ENCODE measurements at places on chromosomes 2 and 18.

- no peak for DNase-seq
Measured at GRCh38 chr2:101479810-101480209, 4.9 kb upstream of the RFX8 start.

GRCh38 chr2:189247276-189247675 lies 67.7 kb upstream of the COL5A2 start:
- DNase-seq: no peak

GRCh38 chr2:181876614-181877063 lies 14.9 kb upstream of the ITPRID2 start:
- DNase-seq: no peak

DNA sequence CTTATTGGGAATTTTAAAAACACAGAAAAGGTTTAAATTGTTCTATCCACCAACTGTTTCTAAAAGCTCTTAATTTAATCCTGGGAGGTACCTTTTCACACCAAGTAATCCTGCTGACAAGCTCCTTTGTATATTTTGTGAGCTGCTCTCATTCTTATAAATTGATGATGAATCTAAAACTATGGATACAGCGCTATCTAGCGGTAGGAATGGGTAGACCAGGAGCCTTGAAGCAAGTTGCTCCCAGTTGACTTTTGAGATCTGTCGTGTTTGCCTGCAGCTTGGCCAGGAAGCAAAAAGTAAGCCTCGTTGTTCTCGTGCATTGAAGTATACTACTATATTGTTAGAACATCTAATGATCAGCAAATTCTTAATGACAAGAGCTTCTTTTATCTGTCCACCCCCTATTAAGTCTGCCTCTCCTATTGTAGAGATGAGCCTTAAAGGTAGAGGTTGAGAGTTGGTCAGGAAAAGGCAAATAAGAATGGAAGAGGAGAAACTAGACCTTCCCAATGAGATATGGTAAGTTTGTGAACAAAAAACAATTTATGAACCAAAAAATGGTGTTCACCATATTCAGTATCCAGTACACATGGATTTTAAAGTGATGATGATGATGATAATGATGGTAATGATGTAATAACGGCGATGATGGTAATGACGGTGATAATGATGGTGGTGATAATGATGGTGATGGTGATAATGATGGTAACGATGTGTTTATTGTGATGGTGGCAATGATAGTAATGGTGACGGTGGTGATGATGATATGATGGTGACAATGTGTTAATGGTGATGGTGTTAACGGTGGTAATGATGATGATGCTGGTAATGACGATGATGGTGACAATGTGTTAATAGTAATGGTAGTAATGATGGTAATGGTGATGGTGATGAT lies 212.1 kb upstream of the NCKAP5 start:
- peak; percentile 85 for DNase-seq

- DNase-seq: no peak
Measured at GRCh38 chr18:77067291-77068061, 65.1 kb downstream of the MBP start.

DNA sequence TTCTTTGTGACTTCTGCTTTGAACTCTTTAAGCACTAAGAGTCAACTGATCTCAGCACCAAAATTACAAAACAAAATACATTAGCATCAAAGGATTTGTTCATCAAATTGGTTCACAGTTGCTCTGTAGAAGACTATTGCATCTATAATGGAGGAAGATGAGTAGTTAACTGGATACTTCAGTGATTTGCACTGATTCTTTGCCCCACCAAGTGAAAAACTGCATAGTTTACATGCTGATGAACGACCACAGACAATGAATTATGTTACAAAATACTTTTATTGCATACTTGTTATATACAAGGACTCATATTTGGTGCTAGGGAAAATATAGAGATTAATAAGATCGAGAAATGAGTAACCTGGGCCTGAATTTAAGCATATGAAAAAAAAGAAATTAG lies 107.2 kb downstream of the SCG2 start:
- DNase-seq: no peak

DNA sequence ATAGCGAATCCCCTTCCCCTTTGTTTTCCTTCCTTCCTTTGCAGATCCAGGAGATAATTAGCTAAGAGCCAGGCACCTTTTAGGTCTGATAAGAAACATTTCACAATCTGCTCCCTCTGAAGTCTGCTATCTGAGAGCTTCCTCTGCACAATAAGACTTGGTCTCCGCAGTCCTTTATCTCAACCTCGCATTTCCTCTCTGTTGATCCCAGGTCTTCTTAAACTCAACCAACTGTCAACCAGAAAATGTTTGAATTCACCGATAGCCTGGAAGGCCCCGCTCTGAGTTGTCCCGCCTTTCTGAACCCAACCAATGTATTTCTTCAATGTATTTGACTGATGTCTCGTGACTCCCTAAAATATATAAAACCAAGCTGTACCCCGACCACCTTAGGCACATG lies 78.4 kb upstream of the CTDP1 start:
- DNase-seq: no peak

- DNase-seq: peak; percentile 72
Measured at GRCh38 chr2:111122631-111123421, 2.1 kb downstream of the BCL2L11 start.

DNA sequence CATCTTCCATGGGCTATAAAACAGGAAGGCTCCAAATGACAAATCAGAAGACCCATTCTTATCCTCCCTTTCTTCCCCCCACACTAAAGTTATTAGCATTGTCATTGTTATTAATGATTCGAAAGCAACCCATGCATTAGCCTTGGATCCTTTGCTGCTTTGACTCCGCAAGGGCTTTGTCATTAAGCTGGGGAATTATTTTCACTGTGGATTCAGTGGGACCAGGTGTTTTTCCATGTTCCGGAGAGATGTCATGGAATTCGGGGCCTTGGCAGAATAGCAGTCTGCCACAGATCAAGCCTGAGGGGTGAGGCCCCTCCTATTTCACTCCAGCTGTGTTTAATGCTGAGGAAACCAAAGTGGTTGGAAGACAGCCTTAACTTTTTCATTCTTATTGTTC lies 357.1 kb downstream of the EN1 start:
- DNase-seq: no peak

GRCh38 chr18:76699923-76700322 lies 122.4 kb upstream of the ZNF236 start:
- no peak for DNase-seq

- no peak for DNase-seq
Measured at GRCh38 chr2:241648453-241648852, 11.0 kb downstream of the ATG4B start.

GRCh38 chr2:116586328-116586689 lies 1228.2 kb upstream of the DDX18 start:
- DNase-seq: no peak

DNA sequence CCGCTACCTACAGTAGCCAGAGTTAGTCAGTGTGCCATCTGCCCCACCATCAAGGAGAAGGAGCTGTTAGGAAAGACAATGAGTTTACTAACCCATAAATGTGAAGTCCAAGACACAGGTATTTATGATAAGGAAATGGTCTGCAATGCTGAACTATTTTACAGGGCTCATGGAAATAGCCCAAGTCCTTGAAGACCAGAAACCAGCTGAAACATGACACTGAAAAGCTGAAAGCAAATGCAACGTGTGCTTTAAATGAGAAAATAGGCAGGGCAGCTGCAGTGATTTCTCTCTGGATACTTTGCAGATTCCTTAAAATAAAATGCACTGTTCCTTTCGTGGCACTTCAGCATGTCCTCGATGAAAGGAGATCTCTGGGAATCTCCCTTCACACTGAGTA lies 256.4 kb upstream of the TCF4 start:
- no peak for DNase-seq

DNA sequence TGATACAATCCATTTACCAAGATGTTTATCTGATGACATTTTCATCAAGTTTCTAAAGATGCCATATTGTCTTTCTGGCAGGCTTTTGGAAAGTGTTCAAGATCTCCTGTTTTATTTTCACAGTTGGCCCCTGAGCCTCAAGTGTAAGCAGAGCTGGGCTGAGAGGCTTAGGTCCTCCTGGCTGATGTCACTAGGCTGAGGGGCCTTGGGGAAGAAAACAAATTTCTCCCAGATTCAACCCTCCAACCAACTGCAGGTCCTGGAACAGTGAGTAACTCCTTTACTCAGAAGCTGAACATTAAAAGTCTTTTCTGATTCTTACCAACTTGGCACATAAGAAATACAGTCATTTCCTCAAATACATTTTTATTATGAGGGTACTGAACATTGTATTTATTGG lies 14.9 kb upstream of the IL1RL1 start:
- DNase-seq: no peak

DNA sequence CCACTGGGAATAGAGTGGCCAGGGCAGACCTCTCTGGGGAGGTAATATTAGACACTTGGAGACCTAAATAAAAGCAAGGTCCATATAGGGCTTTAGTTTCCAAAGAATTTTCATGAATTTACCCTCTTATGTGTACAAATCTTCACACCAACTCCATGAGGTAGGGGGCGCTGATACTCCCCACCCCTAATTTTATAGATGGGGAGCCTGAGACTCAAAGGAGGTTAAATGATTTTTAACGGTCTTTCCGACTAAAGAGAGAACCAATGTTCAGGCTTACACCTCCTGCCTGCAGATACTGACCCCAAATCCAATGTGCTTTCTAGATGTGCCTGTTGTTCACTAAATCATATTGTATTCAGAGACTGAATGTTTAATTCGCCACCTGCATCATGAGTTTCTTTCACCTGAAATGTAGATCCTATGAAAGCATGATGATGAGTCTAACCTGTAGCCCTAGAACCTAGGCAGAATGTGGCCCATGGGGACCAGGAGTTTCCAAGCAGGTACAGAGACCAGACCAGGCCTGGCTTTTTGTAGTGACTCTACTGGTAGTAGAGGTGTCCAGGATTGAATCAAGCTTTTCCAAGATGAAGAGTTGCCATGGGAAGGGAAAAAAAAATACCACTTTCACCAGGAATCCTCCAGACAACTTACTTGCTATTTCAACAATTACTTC lies 16.8 kb upstream of the PAX3 start:
- DNase-seq: no peak

- no peak for DNase-seq
Measured at GRCh38 chr2:191696001-191696400, 18.1 kb downstream of the NABP1 start.

DNA sequence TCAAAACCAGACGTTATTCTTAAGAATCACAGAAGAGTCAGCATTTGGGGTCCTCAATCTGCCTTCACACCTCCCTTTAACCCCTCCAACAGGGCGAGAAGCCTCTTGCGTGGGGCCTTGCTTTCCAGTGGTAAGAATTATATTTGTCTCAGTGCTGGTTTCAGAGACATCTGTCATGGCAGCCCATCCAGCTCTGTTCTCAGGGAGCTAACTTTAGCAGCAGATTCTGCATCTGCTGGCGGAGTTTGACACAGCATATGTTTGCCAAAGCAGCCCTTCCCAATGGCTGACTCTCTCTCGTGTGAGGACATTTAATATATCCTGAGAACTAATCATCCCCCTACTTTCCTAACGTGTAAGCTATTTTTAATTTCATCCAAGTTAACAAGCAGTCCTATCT lies 91.5 kb upstream of the BCL11A start:
- DNase-seq: no peak

- no peak for DNase-seq
Measured at GRCh38 chr2:26582890-26583289, 58.3 kb downstream of the CIB4 start.

All from midbrain (tissue), 1 donor.